Activated CD4-positive, CD25-positive, alpha-beta regulatory T cell (primary cell): ENCODE measurements at places on chromosomes 16 and 17.

DNA sequence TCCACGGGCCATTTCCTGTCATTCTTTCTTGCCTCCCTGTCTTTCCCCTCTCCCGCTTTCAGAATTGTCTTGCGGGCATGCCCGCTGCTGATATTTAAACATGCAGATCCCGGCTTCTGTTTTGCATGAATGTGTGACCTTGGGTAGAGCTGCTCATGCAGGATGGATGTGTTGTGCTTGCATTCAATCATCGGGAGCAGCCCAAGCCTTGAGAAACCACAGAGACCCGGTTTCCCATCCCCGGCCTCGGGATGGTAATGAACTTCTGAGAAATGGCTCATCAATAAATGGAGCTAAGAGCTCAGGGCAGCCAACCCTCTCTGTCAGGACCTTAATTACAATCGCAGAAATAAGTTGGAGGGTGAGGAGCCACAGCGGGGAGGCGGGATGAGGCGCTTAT lies 303.7 kb upstream of the TNRC6C start:
- no peak for DNase-seq

DNA sequence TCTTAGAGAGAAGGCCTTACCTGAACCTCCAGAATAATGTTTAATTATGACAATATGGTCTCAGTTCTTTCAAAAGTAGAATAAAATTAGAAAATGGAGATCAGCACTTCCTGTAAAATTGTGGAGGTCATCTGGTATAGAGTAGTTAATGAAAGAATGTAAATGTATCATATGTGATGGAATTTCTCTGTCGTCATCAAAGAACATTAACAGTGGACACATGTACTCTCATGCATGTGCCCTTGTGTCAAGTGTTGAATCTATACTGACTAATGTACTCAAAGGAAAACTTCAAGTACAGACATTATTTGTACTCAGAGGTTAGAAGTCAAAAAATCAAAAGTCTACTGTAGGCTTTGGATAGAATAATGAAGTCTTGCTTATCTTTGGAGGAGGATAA lies 129.2 kb upstream of the MYOCD start:
- DNase-seq: no peak

DNA sequence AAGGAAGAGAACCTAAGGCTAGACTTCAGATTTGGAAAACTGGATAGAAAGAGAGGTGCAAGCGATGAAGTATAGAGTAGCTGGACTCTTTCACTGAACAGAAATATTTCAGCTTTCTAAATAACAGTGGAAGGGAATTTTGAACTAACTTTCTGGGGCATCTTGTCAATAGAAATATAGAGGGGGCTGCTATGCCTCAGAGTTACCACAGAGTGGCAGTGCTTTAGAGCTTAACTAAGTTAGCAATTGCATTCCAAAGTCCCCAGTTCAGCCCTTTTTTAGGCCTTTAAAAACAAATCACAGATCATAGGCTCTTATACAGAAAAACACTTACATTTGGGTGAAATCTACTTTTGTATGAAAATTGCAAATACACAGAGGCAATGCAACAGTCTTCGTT lies 154.2 kb upstream of the CDH8 start:
- DNase-seq: no peak

- DNase-seq: no peak
These were observed 303.5 kb downstream of the FOXL1 start for GRCh38 chr16:86881861-86882273.

- no peak for DNase-seq
These were observed 174.1 kb downstream of the WSCD1 start for GRCh38 chr17:6244253-6244652.

- DNase-seq: no peak
These were observed 29.4 kb downstream of the HLF start for GRCh38 chr17:55294042-55294751.

DNA sequence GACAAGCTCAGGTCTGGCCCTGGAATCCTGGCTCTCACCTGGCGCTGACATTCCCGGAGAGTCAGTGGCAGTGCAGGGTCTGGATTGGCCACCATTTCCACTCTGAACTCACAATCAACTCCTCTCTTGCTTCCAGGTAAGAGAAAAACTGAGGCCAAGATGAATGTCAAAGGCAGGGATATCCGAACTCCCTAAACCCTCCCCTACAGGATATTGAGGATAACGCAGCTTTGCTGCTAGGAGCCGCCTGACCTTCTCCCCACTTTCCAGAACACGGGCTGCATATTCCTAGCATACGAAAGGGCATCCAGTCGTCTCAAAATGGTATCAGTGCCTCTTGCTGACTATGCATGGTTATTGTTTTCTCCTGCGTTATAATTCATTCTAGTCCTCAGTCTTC lies 473.4 kb downstream of the SOX9 start:
- DNase-seq: no peak

- DNase-seq: no peak
These were observed 4.0 kb upstream of the CDC6 start for GRCh38 chr17:40283662-40284061.

DNA sequence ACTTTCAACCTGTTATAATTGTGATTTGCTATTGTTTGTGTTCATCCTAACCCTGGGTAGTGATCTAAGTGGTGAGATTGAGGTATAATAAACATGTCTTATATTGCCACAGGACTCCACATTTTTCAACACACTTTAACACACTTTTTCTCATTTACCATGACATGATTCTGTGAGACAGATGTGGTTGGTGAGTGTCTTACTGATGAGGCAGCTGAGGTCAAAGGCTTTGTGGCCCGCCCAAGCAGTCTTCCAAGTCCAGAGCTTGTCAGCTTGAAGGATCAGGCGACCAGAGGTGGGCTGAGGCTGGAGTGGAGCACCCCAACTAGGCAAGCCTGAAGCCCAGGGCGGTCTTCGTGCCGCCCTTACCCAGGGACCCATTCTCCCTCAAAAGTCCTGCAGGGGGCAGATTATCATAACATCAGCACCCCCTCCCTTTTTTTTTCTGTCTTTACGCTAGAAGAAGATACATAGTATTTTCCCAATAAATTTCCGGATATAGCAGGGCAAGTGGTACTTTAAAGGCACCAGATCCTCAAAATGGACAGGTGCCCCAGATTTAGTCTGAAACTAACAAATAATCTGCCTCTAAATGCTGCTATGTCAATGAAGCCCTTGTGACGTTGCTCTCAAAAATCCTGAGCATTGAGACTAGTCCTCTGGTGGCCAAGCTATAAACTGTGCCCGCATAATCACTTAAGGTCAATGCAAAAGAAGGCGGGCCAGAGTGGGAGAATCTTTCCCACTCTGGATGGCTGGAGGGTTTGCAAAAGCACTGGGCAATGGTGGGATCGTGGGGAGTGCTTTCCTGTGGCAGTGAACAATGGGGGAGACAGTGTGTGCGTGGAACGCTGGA lies 21.1 kb downstream of the KCTD19 start:
- no peak for DNase-seq

- DNase-seq: no peak
These were observed 164.5 kb downstream of the PRKCA start for GRCh38 chr17:66466840-66467367.
